ENCODE measurements at places on chromosomes 7 and 10. TPM values are rescaled to one million over a fixed set of nuclear protein-coding genes. Genes with fewer than 3 reads are reported as not detected.
A peak's percentile ranks its signal among the peaks of the same experiment; 100 is the strongest.

DIP2C gene
- total RNA-seq: 5.0 TPM

SMKR1 gene
- not detected for total RNA-seq

GATA3 gene
- total RNA-seq: 0.53 TPM

PAPOLB gene
- total RNA-seq: not detected

CHN2 gene
- total RNA-seq: 3.5 TPM

ABCB1 gene
- not detected for total RNA-seq

CACNA2D1 gene
- 16.7 TPM for total RNA-seq

C10orf105 gene
- not detected for total RNA-seq

- DNase-seq: no peak
These were observed 22.9 kb upstream of the IFIT2 start for GRCh38 chr10:89278900-89279392.

GRCh38 chr7:74453322-74454011 is at the start of gene GTF2IRD1:
Gene GTF2IRD1 (plus strand): TSS chr7:74453906. CDS start chr7:74508081, 54,175 bp downstream.
- DNase-seq: peak; percentile 94

DNA sequence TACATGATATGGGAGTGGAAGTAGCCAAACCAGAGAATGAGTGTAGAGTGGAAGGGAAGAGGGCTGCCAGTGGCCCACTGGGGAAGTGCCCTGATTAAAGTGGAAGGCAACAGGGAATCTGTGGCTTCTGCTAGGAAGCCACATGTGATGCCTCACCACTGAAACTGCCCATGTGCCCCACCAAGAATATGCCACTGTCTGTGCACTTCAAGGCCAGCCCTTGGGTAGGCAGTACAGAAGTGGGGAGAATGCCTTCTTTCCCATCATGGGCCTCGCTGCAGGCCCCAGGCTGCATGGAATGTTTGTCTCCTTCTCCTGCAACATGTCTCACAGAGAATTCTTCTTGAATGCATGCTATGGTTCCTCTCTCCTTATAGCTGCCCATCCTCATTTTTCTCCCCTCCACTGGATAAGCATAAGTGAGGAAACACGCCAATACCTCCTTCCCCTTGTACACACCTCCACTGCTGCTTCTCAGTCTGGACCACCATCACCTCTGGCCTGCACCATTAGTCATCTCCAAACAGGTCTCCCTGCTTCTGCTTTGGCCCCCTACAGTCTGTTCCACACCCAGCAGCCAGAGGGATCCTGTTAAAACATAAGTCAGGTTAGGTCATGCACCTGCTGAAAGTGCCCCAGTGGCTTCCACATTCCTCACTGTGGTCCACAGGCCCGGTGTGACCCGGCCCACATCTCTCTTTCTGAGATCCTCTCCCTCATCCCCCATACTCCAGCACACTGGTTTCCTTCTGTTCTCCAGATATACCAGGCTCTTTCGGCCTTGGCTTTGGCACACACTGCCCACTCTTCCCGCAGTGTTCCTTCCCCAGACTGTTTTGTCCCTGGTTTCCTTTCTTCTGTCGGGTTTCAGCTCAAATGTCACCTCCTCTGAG is 37.1 kb downstream of the SNX10 start:
- no peak for DNase-seq

DNA sequence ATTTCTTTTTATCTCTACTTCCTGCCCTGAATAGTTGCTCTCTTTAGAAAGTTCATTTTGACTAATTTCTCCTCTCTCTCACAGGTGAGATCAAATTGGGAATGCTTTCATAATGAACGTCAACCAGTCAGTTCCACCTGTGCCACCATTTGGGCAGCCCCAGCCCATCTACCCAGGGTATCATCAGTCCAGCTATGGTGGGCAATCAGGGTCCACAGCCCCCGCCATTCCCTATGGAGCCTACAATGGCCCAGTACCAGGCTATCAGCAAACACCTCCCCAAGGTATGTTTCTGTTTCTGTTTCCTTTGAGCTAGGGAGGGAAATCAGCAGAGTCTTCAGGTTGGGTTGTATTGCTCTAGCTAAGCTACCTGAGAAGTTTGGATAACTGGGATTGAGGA is 2.5 kb downstream of the SEC24C start:
- no peak for DNase-seq

DNA sequence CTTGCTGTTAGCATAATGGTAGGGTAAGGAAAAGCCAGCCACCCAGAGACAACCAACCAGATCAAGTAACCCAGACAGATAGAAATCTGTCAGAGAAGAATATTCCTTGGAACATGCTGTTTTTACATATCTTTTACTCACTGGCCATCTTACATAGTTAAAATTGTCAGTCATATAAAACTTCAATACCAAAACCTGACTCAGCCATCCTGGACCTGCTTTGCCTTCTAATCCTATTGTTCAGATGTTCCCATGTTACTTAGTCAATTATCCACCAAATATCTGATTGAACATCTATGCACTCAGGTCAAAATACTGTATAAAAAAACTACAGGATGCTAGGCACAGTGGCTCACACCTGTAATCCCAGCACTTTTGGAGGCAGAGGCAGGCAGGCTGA is 466.5 kb upstream of the NRP1 start:
- no peak for DNase-seq

- no peak for DNase-seq
These were observed 20.2 kb upstream of the FHIP2A start for GRCh38 chr10:114801411-114801813.

GRCh38 chr7:65927489-65928448 is 54.2 kb downstream of the GUSB start:
- DNase-seq: no peak
